ENCODE measurements at places on chromosomes 11 and 22. TPM values are rescaled to one million over a fixed set of nuclear protein-coding genes. Genes with fewer than 3 reads are reported as not detected.

DNA sequence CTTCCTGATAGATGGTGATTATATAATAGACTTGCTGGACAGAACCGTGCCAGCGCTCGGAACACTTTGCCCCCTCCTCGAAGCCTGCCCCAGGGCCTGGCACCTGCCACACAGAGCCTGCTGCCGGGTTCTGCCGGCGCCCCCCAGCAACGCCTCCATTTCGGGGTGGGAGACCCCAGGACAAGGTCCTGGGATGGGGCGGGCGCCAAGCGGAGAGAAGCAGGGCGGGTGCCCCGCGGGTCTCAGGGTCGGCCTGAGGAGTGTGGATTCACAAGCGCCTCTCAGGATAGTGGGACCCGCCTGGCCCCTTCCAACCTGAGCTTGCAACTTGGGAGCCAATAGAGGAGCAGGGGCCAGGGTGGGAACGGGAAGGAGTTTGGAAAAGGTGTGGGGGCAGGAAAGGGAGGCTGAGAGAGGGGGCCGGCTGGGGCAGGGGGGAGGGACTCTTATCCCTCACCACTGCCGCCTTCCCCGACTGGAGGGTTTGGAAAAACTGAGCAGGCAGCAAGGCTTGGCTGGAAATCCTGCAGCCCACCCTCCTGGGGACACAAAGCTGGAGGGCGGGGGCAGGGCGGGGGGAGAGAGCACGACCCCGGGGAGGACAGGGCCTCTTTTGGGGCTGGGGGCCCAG, 3.3 kb upstream of the BCL9L start:
- DNase-seq, result peak; percentile 80

DNA sequence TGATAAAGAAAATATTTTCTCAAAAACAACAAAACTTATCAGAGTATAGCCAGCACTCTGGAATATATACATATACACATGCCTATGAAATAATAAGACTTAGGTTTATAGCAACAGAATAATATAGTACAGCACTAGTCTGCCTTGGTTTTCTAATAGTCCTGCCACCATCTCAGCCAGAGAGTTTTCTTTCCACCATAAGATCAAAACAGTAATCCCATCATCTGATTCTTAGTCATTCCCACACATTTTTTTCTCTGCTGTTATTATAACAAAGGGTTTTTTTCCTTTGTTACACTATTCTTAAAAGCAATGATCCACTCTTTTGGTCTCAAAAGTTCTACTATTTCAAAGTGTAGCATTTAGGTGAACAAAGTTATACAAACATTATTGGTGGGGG, 15.1 kb downstream of the MTMR2 start:
- DNase-seq, result no peak

TRIM48 gene
- total RNA-seq, result not detected

GRCh38 chr11:73295241-73295995, 12.7 kb upstream of the ARHGEF17 start:
- peak; percentile 68 for DNase-seq

GRCh38 chr11:75602951-75603350, 40.9 kb downstream of the SERPINH1 start:
- DNase-seq, result no peak

DNA sequence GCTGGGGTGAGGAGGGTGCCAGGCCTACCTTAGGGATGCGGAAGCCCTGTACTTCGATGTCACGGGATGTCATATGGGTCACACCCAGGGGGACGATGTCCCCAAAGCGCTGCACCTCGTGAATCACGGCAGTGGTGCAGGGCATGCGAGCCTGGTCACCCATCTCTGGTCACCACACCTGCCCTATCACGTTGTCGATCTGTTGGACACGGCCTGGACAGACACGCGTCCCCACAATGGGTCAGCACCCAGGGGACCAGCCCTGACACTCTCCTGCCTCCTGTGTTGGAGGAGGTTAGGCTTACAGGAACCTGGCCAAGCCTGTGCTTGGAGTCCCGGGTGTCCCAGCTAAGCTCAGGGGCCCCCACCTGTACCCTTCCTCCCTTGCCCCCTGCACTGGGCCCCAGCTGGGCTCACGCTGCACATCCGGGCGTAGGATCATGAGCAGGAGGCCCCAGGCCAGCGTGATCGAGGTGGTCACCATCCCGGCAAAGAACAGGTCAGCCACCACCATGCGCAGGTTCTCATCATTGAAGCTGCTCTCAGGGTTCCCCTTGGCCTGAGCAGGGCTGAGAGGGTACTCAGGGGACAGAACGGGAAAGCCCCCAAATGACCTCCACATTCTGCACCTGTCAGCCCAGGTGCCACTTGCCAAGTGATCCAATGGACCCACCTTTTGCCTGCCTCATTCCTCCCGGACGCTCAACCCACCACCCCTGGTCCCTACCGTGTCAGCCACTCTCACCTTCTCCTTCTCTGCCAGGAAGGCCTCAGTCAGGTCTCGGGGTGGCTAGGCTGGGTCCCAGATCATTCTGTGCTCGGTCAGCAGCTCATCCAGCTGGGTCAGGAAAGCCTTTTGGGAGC, 20.3 kb upstream of the CYP2D6 start:
- DNase-seq, result no peak

DNA sequence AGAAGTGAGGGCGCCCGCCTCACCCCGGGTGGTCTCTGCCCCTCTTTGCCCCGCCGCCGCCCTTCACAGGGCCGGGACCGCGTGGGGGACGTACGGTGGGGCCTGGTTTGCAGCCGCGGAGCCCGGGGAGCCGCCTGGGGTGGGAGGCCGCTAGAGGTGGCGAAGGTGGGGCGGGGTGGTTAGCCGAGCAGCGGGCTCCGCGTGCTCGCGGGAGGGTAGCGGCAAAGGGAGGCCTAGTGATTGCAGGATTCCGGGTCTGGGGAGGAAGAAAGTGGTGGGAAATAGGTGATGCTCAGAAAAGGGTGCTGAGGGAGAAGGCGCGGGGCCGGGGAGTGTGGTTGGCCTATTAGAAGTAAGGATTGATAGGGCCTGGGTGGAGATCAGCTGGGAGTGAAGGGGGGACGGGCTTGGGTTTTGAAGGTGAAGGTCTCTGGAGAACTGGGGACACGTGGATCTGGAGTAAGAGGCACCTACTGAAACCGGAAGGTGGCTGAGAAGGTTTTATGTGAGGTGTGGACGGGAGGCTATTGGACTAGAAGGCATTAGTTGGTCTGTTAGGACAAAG, 571 bp downstream of the FAR1 start:
- DNase-seq, result peak; percentile 51

GRCh38 chr11:73350908-73351636, 25.1 kb upstream of the RELT start:
- DNase-seq, result no peak

Measured in pancreas (tissue), 10 donors.